Left ventricle myocardium inferior (tissue), 1 donor: ENCODE measurements at places on chromosomes 2 and 18. TPM values are rescaled to one million over a fixed set of nuclear protein-coding genes. Genes with fewer than 3 reads are reported as not detected.

DNA sequence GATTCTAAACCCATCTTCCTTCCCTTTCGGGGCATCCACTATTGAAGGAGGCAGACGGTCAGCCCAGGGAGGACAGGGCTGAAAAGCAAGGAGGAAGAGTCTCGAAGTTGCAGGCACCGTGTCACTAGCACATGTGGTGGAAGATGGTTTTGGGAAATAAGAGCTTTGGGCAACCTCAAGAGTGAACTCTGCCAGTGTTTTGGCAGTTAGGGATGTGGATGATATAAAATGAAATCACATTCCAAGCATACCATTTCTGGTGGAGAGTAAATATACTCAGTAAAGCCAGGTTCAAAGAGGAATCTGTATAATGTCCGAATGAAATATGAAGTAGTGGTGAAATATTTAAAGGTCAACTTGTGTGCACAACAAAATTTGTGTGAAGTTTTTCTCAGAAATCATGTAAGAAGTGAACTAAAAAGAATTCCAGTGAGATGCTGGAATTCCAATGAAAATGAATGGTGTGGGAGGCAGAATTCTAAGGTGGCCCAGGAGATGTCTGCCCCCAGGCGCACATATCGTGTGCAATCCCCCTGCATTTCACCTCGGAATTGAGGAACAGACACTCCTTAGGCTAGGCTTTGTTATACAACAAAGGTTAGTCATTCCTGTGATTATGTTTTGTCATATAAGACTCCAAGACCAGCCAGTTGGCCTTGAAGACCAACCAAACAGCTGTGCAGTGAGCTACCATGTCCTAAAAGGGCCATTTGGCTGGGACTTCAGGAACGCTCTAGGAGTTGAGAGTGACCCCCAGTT is 147.1 kb downstream of the SH3BP4 start:
- no peak overlapping the region for H3K27ac ChIP-seq
- peaks cover 5% of the 10 kb centered on the region for H3K4me1 ChIP-seq
- peaks cover 4% of the 10 kb centered on the region for H3K27me3 ChIP-seq
- no peak overlapping the region for H3K4me3 ChIP-seq
- H3K36me3 ChIP-seq = no peaks in the 10 kb centered on the region

SULT1C4 gene
- 2.7 TPM for total RNA-seq

DNA sequence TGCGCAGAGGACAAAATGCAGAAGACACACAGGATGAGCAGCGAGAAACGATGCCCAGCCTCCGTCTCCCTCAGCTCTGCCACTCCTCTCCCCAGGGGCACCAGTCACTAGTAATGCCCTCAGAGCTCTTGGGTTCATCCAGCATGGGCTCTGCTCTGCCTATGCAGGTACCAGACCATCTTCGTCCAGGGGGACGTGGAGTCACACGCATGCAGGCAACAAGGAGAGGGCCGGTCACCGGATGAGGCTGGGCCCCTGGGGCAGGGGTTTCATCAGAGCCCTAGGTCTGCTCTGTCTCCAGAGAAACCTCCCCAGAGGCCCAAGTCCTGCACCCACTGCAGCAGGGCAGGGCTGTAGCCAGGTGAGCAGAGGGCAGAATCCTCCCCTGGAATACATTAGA is 23.9 kb downstream of the RAB31 start:
- no peaks in the 10 kb centered on the region for H3K4me1 ChIP-seq
- no peak overlapping the region for H3K4me3 ChIP-seq
- H3K36me3 ChIP-seq = no peaks in the 10 kb centered on the region
- no peak overlapping the region for H3K27ac ChIP-seq
- no peak for DNase-seq

DNA sequence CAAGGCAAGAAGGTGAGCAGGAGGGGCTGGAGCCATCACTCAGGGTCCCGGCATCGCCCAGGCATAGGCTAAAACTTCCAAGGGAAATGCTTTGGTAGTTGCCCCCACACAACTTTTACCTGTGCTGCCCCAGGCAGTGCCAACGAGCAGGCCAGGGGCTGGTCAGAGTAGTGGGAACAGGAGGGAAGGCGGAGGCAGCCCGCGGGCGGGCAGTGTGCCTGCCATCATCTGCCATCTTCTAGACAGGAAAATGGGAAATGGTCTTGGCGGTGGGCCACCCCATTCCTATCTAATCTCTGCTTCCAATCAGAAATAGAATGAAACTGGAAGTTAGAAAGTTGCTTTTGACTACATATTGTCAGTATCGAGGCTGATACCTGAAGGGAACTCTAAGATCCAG is 26.0 kb upstream of the LYPD6B start:
- no peaks in the 10 kb centered on the region for H3K4me1 ChIP-seq
- H3K36me3 ChIP-seq = no peaks in the 10 kb centered on the region
- no peak overlapping the region for H3K4me3 ChIP-seq
- H3K27ac ChIP-seq = no peak overlapping the region
- DNase-seq = no peak
- H3K27me3 ChIP-seq = peaks cover 25% of the 10 kb centered on the region

CPO gene
- 0.25 TPM for total RNA-seq

IL1R2 gene
- 0.96 TPM for total RNA-seq

GRCh38 chr2:127683757-127684156 is 8.4 kb upstream of the LIMS2 start:
- no peak overlapping the region for H3K4me3 ChIP-seq
- H3K27me3 ChIP-seq = no peaks in the 10 kb centered on the region
- no peak for DNase-seq
- no peak overlapping the region for H3K27ac ChIP-seq
- H3K36me3 ChIP-seq = no peaks in the 10 kb centered on the region
